ENCODE measurements at places on chromosomes 5 and 9.
A peak's percentile ranks its signal among the peaks of the same experiment; 100 is the strongest.

DNA sequence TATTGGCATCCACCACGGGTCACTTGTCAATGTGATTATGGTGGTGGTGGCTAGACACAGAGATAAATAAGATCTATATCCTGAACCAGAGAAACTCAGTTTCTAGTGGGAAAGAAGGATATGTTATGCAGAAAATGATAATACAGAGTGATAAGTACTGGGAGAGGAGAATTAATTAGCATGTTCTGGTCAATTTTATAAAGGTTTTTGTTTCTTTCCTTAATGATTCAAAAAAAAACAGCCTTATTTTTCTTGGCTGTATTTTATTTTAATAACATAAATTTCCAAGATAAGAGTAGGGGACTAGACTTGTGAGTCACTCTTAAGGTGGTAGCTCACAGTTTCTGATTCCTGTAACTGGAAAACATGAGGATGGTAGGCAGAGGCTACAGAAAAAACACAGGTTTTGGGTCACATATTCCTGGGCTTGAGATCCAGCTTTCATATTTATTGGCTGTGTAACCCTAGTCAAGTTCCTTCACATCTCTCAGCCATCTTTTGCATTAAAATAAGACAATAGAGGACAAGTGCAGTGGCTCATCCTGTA is 350.3 kb upstream of the RPS23 start:
- DNase-seq, result no peak

DNA sequence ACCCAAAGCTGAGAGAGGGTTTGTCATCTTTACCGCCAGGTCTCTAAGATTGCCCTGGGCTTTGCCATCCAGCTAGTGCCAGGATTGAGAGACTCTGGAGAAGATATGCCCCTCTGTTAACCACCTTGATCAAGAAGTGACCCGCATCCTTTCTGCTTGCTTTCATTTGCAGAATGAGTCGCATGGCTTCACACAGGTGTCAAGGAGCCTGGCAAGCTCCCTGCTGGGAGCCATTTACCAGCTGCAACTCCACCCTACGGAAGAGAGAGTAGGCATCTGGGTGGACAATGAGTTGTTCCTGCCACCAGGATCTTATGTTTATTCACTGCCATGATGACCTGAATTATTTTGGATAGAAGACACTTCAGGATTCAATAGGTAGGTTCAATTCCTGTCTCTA is 43.0 kb downstream of the HSD17B3 start:
- DNase-seq, result no peak

GRCh38 chr9:91803151-91803940 is 146.7 kb downstream of the ROR2 start:
- DNase-seq, result peak; percentile 41

DNA sequence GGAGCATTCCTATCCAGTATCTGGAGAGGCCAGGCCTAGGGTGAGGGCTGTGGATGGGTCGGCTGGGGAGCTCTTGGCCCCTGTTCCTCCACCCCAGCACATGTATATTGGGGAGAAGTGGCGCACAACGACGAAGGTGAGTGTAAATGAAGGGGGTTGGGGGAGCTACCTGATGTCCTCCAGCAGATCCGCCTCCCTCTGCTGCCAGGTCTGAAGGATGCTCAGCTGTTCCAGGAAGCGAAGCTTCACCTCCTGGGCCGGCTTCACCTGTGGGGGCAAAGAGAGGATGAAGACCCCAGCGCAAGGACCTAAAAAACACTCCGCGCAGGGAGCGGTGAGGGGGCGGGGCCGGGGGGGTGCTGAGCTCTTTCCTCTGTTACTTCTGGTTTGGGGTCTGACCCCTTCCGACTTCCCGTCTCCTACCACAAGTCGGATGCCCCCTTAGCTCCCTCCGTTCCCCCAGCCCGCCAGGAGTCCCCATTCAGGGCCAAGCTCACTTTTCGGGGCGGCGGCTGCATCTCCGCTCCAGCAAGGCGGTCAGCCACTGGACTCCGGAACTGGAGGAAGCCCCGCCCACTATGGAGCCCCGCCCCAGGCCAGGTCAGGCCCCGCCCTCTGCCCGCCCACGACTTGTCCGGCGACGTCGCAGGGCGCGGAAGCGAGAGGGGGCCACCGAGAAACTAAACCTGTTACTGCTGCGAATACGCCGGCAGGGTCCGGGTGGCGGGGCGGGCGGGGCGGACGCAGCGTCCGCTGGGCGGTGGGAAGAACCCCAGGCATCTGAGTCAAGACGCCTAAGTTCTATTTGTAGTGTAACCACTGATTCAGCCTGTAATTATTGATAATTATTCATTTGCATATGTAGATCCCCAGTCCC is at the start of gene FCHSD1:
Gene FCHSD1, minus strand, starts transcription at position 568 of the 877 bp plus-strand sequence. Its CDS starts 50 bp downstream, at position 518.
- peak; percentile 83 for DNase-seq

DNA sequence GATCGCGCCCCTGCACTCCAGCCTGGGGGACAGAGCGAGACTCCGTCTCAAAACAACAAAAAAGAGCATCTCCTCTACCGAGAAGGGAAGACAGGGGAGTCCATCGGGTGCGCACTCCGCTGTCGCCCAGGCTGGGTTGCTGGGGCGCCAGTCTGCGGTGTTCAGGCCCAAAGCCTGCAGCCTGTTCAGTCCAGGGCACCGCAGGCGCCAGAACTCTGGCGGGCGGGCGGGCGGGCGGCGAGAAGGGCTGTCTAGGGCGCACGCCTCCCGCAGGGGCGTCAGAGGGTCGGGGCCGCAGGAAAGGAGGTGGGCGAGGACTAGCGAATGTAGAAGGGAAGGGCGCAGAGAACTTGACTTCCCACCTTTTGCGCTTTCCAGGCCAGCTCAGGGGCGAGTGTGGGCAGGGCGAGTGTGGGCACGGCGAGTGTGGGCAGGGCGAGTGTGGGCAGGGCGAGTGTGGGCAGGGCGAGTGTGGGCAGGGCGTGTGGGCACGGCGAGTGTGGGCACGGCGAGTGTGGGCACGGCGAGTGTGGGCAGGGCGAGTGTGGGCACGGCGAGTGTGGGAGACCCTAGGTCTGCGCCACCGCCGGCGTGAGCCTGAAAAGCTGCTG is 10.5 kb downstream of the PROP1 start:
- DNase-seq, result no peak

- DNase-seq, result peak; percentile 96
These were observed 67.8 kb downstream of the PTCD2 start for GRCh38 chr5:72387985-72388384.

DNA sequence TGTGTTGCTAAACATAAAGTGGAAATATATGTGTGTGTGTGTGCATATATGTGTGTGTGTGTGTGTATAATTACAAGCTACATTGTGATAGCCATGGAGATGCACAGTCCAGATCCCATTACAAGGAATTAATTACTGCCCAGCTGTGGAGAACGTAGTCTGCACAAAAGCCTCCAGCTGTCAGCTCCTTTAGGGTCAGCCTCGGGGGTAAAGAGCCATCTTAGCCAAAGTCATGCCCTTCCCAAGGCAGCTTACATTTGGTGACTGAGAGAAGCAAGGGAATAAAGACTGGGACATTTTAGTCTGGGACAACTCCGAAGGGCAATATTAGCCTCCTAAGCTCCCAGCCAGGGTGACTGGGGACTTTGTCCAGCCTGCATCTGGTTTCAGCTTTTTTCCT is 21.9 kb upstream of the FOCAD start:
- no peak for DNase-seq

DNA sequence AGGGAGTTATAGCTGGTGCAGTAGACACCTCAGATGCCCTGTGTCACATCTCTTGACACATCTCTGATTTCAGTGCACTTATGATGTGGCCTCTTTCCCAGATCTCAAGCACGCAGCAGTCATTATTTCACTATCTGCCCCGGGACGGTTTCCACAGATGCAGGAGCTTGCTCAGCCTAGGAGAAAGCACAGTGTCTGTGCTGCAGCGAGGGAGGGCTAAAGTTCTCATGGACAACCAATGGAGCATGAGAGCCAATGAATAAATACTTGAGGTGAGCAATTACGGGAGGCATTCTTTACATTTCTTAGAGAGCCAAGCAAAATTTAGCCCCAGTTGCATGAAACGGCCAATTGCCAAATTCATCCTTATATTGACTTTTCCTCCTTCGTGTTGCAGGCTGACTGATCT is 7.4 kb upstream of the MOB3B start:
- no peak for DNase-seq

GRCh38 chr5:170466988-170467707 is 36.7 kb upstream of the KCNIP1 start:
- DNase-seq, result peak; percentile 91

GRCh38 chr5:76762484-76762883 is 46.6 kb downstream of the F2R start:
- no peak for DNase-seq

GRCh38 chr5:151029179-151030055 is 9.0 kb downstream of the GPX3 start:
- no peak for DNase-seq

- no peak for DNase-seq
These were observed 367.1 kb downstream of the CSNK1G3 start for GRCh38 chr5:123879071-123879470.

DNA sequence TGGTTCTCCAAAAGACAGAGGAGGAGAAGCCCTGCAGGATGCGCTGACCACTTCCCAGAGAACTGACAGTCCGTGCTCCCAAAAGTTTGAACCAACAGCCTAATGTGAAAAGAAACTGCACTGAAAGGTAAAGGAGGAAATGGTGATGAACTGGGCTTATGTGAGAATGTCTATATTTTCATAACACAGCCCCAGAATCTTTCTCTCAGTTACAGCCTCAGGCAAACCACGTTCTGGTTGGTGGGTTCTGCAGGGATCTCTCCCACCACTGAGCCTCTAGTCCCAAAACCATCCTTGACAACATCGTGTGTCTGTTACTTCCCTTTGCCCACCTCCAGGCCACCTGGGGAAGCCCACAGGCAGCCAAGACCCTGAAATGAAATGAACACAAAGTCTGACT is 23.9 kb downstream of the SPARC start:
- DNase-seq, result no peak

DNA sequence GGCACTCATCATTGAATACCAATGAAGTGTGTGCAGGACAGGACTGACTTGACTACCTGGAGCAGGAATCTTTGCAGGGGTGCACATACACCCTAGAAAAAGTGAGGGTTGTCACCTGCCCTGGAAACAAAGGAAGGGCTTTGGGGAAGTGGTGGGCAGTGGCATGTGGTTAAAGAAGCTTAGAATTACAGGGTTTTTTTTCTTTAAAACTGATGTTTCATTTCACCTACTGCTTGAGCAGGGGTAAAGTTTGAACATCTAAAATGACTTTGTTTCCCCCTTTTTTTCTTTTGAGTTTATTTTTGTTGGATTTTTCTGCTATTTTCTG is 2.0 kb upstream of the KDM3B start:
- DNase-seq, result no peak

- DNase-seq, result peak; percentile 68
These were observed 122.1 kb upstream of the ADAMTS16 start for GRCh38 chr5:5017827-5018577.

- DNase-seq, result peak; percentile 94
These were observed 66.6 kb downstream of the CDC14B start for GRCh38 chr9:96553070-96553469.

- DNase-seq, result no peak
These were observed 93.3 kb downstream of the BARX1 start for GRCh38 chr9:93861736-93862358.

GRCh38 chr9:23662320-23662719 is 163.7 kb downstream of the ELAVL2 start:
- DNase-seq, result no peak

DNA sequence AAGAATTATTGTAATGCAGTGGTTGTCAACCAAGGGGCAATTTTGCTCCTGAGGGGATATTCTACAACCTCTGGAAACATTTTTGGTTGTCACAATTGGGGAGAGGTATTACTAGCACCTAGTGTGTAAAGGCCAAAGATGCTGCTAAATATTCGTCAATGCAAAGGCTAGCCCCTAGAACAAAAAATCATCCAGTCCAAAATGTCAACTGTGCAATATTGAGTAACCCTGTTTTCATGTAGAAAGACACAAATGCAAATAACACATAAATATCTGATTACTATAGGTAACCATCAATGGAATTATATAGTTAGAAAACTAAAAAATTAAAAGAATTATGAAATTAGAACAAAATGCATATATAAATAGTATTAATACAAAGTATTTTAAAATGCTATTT is 26.1 kb downstream of the RNF145 start:
- DNase-seq, result no peak

GRCh38 chr5:156128026-156128425 is 198.9 kb upstream of the SGCD start:
- no peak for DNase-seq

DNA sequence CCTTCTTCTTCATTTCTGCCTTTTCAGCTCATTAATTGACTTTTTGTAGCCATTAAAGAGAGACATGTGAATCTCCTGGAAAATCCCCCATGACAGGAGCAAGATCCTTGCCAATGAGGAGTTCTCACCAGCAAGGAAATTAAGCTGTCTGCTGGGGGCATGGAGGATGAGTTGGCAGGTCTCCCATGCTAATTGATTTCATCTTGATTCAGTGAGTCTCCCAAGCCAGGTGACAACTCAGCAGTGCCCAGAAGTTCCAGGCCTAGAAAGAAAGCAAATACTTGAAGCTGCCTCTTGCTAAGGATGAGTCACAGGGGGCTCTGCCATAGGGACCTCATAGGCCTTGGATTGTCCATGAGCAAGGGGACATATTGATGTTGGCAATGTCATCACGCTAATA is 30.0 kb upstream of the ADRA1B start:
- no peak for DNase-seq

- no peak for DNase-seq
These were observed 84.9 kb downstream of the VAV2 start for GRCh38 chr9:133906932-133907910.

- no peak for DNase-seq
These were observed 46.3 kb upstream of the CNTLN start for GRCh38 chr9:17088566-17088965.

DNA sequence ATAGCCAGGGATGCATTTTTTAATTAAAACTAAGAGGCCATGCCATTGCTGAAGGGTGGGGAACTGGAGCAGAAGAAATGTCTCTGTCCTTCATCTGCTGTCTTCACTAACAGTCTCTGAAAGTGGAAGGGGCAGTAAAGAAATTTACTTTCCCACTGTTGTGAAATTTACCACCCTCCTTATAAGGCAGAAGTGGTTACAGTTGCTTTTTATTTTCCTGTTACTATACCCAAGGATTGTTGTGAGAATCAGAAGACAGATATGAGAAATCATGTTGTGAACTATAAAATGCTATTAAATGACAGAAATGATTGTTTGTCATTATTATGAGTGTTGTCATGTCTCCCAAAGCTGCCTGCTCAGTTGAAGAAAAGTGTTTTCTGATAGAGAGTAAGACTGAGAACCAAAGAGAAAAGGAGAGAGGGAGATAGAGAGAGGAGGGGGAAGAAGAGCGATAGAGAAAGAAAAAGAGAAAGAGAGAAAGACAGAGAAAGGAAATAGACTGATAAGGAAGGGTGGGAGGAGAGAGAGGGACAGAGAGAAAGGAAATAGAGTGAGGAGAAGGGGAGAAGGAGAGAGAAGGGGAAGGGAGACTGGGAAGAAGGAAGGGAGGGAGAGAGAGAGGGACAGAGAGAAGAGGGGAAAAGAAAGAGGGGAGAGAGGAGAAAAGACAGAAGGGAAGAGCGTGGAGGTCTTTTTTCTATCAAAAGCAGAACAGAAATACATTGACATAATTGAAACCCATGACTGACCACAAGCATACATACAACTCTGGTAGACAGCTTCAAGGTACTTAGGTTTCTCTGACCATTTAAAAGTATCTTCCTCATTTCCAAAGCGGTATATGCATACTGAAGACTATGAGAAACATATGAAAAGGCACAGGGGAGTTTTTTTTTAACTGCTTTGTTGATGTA is 22.5 kb downstream of the SEC61B start:
- DNase-seq, result no peak

Data from ELR (cell line).